Activated T-cell treated with anti-CD3 and anti-CD28 coated beads for 48 hours (primary cell): ENCODE measurements at places on chromosomes 6 and 20.
A peak's percentile ranks its signal among the peaks of the same experiment; 100 is the strongest.

DNA sequence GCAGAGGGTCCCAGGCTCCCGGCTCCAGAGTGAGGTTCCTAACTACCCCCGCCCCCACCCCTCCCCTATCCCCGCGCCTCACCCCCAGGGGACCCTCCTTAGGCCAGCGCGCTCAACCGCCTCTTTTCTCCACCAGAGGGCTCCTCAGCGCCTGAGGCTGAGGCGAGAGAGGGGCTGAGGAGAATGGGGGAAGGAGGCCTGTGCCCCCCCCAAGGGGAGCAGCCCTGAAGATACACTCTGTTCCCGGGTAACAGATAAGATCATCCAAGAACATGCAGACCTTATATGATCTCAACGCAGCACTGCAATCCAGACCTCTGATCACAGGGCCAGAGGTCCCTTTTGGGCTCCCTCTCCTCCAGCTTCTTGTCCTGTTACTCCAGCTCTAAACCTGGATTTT lies 43.3 kb upstream of the MRPS10 start:
- peak; percentile 20 for DNase-seq

GRCh38 chr6:86459978-86460377 lies 477.4 kb upstream of the HTR1E start:
- no peak for DNase-seq

DNA sequence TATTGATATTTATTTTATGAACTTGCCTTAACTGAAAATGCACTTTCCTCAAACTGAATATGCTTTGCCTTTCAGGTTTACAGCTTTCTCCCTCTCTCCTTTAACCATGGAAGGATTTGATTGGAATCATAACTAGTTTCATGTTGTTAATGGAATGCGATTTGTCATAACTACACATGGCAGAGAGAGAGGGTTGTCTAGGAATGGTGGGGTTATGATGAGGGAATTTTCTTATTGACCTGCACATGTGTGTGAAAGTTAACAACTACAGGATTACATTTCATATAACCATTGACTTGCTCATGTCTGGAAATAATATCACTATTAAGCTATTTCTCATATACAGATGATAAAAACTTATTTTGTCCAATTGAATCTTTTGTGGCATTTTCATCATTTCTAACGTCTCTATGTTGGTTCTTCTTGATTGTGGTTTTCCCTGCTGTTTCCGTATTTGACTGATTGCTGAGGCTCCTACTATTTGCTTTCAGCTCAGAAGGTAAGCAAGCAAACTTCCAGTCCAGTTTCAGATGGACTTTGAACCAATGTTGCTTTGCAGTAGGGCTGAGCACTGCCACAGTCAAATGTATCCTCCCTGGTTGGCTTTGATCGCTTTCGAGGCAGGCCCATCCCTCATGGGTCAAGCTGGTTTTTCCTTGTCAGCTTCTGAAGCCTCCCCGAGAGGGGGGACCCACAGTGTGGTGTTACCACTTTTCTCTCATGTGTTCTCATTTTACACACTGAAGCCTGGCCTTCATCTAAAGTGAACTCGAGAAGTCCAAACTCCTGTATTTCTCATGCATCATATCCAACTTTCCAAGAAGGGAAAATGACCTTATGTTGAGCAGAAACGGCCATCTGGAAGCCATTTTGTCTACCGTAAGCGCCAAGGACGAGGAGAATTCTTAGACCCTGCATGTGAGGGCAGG lies 7.6 kb upstream of the CCN2 start:
- no peak for DNase-seq

DNA sequence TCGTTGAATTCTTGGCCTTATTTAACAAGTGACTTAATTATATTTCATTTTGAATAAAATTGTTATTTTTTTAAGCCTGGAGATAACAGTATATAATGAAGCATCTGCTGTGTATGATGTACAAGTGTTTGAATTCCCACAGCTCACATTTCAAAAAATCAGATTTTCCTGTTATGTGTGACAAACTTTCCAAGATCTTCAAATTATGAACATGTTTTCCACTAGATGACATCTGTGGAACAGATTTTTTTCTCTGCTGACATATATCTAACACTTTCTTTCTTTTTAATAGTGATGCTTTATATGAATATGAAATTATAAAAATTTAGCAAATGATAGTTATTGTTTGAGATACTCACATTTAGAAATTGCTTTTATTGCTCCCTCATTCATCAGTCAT lies 482.8 kb downstream of the LMBRD1 start:
- no peak for DNase-seq

- no peak for DNase-seq
Observed at GRCh38 chr6:159194421-159194820, 25.2 kb downstream of the FNDC1 start.

DNA sequence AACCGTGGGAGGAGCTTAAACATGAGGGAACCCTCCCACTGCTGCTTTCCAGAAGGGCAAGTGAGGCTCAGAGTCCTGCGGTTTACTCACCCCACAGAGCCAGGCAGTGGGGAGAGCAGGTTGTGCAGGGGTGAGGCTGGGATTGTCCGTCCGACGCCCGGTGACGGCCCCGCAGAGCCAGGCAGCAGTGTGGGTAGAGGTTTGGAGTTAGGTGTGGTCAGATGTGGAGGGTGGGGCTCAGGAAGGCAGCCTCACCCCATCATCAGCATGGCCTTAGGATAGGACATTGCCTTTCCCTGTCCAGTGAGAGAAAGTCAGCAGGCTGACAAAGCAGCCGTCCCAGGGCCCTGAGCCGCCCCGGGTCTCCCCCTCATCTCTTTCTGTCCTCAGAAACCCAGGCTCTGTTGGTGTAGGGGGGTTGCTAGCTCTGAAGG lies 234.6 kb downstream of the DLL1 start:
- no peak for DNase-seq

- DNase-seq = no peak
Observed at GRCh38 chr6:19803331-19804204, 33.6 kb upstream of the ID4 start.
